Stimulated activated CD8-positive, alpha-beta memory T cell treated with anti-CD3 and anti-CD28 coated beads, Interleukin-12 subunit alpha, Interleukin-12 subunit beta, amount 100 ng/mL, for 1 hour (primary cell): ENCODE measurements at places on chromosomes 2 and 18.

DNA sequence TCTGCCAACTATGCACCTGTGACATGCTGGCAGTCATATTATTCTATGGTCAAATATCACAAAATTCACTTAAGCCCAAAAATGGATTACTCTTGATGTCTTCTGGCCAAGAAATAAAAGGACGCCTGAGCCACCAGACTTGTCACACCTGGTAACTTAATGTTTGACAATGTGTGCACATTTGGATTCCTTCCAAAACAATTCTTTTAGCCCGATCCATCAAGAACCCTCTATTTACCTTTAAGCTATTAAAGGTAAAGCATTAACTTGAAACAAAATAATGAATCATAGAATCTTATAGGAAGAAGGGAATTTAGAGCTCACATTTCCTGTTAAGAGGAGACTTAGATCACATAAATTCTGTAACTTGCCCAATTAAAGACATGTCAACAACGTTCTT lies 46.5 kb upstream of the NFU1 start:
- DNase-seq = no peak

GRCh38 chr2:235510318-235510717 lies 16.5 kb downstream of the AGAP1 start:
- no peak for DNase-seq

DNA sequence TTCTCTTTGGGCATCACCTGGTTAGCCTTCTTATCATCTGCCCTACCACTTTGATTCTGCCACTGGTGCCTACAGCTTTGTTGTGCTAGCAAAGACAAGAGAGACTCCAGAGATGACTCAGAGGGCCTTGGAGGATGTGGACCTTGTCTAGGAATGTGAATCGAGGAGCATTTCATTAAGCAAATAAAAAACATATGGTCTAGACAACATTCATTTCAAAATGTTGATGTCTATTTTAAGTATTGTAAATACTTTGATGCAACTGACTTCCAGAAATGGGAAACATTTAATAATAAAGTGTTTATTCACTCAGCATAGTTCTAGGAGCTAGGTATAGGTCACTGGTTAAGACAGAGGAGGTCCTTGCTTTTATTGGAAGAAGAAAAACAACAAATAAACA lies 195.5 kb downstream of the CDCA7 start:
- no peak for DNase-seq

DNA sequence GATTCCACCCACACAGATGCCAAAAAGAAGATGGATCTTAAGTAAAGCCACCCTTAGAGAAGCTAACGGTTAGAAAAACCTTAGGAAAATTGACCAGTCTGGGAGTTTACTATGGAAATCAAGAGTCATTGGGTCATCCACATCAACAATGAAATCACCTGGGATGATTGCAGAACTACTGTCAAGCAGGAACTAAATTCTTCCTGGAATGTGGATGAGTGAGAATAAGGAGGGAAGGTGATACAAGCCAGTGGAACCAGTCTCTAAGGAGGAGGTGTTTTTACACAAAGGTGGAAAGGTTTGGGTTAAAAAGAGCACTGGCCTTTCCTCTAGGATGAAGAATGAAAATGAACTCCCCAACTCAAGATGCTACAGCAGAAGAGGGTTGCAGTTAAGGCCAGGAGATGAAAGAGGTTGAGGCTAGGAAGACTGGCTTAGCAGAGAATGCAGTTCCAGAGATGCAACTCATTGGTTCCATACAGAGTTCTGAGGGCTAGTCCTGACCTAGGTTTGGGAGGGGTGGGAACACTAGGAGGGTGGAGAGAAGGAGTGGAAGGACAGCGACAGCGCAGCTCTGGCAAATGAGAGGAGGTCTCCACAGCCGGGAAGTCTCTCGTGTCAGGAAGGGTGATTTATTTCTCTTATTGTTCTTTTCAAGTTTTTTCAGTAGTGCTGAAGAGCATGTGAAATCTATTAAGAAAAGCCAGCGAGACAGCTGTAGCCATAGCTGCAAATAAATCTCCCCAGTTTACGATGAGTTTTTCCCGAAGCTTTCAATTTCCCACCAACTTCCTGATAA lies 27.7 kb upstream of the KDM3A start:
- no peak for DNase-seq

DNA sequence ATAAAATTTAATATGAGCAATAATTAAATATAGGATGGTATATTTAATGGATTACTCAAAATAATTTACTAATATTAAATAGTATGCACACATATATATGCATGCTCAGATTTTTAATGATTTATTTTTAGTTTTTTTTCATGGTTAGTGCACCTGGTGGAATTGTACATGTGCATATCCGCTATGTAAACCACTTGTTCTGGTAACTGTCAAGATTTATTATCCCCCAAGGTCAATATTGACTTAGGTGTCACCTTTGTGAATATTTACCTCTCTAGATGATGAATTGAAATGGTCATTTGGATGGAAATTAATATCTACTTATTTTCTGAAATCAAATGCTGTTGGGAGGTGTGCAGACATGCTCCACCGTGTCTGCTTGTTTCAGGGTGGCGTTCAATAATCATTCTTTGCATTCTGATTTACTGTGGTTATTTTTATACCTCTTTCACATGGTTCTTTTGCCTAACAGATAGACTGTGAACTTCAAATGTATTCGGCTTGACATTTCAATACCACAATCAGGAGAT lies 14.7 kb downstream of the CNTNAP5 start:
- DNase-seq = no peak

DNA sequence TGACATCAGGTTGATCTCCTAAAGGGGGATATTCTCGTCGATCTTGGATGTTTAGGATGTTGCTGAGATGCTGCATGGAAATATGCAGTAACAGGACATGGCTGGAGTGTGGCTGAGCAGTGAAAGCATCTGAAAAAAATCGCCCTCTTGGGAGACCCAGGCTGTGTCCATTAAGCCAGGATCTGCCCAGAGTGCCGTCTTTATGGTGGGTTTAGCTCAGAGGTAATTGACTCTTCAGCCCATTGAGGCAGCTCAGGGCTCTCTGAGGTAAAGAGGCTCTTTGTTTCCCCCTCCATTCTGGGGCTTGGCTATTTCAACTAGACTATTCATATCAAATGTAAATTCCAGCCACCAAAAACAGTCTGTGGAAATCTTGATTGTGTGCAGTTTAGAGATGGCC lies 26.5 kb downstream of the OSBPL6 start:
- DNase-seq = no peak

DNA sequence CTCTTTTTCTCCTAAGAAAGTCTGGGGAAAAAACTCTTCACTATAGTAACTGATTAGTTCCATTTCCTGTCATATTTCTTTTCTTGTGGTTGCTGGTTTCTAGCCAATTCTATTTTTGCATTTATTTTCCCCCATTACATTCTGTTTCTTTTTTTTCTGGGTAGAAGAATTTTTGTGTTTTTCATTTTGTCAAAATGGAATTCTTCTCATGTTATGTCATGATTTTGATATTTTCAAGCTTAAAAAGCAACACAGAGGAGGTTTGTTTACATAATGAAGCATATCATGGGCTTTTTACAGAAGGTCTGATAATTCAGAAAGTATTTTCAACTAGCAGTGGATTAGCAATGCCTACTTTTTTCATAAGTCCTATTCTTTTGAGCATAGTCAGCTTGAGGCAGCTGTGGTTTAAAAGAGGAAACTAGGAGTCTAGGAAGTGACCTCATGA lies 102.0 kb downstream of the MAP2 start:
- no peak for DNase-seq
